Activated CD4-positive, alpha-beta T cell treated with anti-CD3 and anti-CD28 coated beads, Interleukin-2, amount 50 U/mL, for 16 hours (primary cell): ENCODE measurements at places on chromosomes 16 and 17.

- no peak for DNase-seq
Measured at GRCh38 chr17:57832314-57833178, 17.3 kb downstream of the MRPS23 start.

DNA sequence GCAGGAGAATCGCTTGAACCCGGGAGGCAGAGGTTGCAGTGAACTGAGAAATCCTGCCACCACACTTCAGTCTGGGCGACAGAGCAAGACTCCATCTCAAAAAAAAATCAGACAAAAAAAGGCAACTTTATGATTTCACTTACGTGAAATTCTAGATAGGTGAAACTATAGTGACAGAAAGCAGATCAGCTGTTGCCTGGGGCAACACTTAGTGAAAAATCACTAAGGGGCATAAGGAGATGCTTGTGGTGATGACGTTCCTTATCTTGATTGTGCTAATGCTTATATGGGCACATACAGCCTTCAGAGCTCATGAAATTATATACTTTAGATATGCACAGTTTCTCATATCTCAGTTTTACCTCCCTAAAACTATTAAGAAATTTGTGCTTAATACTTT, 41.6 kb upstream of the SLC5A10 start:
- no peak for DNase-seq

GRCh38 chr17:34307110-34307509, 12.1 kb upstream of the CCL8 start:
- peak; percentile 28 for DNase-seq

- no peak for DNase-seq
Measured at GRCh38 chr16:58047557-58048348, 22.2 kb downstream of the MMP15 start.
